Bone marrow (tissue), 2 donors: ENCODE measurements at places on chromosomes 5 and 9.

DNA sequence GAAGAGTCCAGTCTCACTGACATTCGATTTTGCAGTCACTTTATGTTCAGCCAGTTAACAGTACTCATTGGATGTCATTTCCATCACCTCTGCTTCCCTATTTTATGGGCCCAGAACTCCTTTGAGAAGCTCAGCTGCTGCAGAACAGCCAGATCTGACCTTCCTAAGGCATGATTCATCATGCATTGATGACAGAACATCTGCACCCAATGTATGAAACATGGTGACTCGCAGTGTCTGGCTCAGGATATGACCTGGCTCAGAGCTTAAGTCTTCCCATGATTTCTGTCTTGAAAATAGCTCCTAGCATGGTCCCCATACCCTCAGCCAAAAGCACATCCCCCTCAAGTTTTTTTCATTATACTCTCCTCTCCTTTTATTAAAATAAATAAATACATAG is 92.6 kb upstream of the TRIM32 start:
- no peak for DNase-seq

DNA sequence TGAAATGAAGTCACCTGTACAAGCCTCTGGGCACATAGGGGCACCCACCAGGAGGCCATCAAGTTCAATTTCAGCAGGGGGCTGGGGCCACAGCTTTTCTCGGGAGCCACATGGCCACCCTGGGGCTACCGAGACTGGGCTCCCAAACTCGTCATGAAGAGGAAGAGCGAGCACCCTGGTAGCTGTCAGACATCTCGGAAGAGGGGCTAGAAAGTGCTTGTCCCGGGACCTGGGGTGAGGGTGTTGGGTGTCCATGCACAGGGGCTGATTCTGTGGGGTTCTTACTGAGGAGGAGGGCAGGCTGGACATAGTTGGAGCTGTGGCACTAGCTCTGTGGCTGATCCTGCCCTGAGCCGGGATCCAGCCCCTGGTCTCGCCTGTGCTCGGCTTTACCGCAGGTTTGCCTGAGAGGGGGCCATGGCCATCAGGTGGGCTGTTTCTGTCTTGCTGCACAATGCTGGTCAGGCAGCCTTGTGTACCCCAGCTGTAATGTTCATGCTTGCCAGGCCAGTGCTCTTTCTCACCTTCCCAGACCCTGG is 70.3 kb downstream of the PHF2 start:
- no peak for DNase-seq

GRCh38 chr5:60687927-60688720 is 11.8 kb downstream of the DEPDC1B start:
- DNase-seq = no peak

- DNase-seq = no peak
These were observed 201.2 kb downstream of the NXNL2 start for GRCh38 chr9:88736136-88736637.

DNA sequence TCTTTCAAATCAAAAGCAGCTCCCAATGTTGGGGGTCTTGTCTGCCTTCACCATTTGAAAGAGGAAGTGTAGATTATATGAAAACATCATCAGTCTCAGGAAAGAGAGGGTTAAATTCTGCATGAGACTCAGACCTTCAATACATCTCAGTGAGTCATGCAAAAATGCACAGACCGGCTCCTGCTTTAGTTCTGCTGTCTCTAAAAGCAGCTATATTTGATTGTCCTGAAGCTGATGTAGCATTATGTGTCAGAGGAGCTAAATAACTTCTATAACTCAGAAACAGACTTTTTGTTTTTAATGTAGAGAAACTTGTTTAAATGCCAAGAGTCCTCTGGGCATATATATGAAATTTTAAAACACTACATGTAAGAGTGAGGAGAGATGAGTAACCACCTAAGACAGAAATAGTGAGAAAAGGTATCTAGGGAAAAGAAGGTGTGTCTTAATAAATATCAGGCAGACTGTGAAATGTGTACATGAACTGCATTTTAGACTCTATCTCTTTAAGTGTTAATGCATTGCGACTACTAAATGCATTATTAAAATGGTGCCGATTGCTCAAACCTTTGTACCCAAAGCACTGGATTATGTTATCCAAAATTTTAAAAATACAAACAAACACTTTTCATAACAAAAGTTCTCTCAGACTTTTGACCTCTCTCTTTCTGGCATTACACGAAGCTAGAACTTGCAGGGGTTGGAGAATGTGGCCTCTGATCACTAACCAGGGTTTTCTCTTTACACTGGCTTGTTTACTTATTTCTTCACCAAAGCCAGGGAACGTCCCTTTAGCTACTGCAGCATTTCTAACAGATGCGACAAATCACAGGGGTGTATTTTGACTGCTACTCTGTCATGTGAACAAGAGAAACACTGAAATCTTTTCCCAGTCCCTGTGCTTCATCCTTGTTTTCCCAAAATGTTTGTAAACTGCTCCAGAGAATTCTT is 302.3 kb downstream of the ARL15 start:
- DNase-seq = no peak

- no peak for DNase-seq
These were observed 95.0 kb downstream of the OSTF1 start for GRCh38 chr9:75183306-75183705.

DNA sequence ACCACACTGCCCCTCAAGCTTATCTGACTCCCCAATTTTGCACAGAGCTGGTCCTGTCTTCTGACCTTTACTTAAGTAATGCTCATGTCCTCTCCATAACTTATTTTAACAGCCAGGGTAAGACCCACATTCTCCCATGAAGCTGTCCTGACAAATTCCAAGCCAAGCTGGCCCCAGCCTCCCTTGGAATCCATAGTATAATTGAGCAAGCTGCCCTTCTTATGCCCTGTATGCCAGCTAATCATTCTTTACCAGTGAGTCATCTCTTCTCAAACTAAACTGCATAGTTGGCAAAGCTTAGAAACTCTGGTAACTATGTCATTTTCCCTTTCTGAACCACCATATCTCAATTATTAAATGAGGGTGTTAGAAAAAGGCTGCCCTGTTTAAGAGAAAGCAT is 92.4 kb downstream of the NFIB start:
- no peak for DNase-seq

GRCh38 chr5:3355126-3355525 is 240.5 kb upstream of the IRX1 start:
- no peak for DNase-seq

DNA sequence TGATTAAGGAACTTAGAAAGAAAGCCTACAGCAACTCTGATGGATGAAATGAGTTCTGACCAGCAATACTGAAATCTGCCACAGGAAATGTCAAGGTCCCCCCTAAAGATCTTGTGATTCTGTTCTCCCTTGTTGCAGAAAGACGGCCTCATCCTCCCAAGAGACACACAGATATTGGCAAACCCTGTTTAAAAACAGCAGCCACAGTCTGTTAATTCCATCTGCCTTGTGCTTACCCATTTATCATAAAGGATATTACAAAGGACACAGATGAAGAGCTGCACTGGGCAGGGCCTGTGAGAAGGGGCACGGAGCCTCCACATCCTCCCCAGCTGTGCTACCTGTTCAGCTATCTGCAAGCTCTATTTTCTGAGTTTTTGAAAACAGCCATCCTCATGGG is 15.2 kb downstream of the RAPGEF1 start:
- DNase-seq = no peak

- DNase-seq = no peak
These were observed 102.2 kb upstream of the GNA14 start for GRCh38 chr9:77750284-77750683.

GRCh38 chr5:66909364-66909763 is 287.2 kb downstream of the CD180 start:
- DNase-seq = no peak

DNA sequence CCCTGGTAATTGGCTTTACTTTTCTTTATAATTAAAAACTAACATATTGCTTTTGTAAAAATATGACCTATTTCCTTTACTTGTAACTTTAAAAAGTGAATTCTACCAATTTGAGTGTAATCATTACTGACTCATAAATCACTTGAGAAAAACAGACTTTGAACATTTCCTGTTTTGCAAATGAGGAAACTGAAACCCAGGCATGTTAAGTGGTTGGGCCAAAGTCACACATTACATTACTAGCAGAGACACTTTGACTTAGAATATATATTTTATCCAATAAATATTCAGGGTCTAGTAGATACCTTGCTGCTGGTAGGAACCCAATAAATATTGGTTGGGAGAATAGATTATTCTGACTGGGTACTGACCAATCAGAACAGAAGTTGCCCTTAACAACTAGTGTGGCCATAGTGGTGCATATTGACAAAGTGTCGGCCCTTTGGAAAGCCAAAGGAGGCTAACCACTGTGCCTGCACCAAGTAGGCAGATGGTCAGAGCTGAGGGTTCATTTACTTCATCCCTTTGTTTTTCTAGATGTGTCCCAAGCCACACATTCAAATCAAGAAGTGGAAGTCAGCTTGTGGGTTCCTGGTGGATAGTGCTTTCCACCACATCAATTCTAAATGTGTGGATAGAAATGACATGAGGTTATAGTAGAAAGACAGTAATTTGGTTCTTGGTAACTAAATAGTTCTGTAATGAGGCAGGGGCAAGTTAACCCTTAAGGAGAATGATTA is 365.1 kb upstream of the RIOK2 start:
- no peak for DNase-seq

GRCh38 chr5:127650649-127651048 is 1.8 kb downstream of the CTXN3 start:
- DNase-seq = no peak

- DNase-seq = no peak
These were observed 276.3 kb upstream of the MSX2 start for GRCh38 chr5:174448041-174448440.

DNA sequence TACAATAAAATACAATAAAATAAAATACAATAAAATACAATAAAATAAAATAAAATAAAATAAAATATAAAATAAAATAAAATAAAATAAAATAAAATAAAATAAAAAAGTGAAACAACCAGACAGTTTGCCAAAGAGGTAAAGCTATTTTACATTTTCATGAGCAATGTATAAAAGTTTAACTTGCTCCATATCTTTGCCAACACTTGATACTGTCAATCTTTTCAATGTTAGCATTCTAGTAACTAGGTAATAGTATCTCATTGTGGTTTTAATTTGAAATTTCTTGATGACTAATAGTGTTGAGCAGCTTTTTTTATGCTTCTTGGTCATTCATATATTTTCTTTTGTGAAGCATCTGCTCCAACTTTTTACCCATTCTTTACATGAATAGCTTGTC is 17.3 kb downstream of the TTC33 start:
- no peak for DNase-seq

DNA sequence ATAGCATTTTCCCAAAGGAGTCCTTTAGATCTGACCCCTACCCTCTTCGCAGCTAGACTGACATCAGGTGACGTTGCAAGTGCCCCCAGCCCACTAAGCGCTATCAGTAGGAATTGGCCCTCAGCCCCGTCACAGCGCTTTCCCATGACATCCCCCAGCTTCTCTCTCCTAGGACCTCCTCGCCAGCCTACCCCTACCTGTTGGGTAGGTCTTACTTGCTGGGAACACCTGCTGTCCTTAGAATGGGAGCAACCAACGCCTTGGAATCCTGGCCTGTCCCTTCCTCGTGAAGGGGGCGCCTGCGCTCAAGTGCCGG is 584 bp upstream of the PIP5K1B start:
- DNase-seq = no peak

GRCh38 chr9:36902080-36902716 is 131.9 kb downstream of the PAX5 start:
- DNase-seq = no peak
